A549 treated with Hydrocortisone at 1 μM for 4 hours (cell line): ENCODE measurements at places on chromosomes 13 and 19. TPM values are rescaled to one million over a fixed set of nuclear protein-coding genes. Genes with fewer than 3 reads are reported as not detected.

The ERF gene
- 105 to 120 TPM (median 116 TPM) in 5 replicates for total RNA-seq

The LACC1 gene
- 2.8 to 4.7 TPM (median 3.1 TPM) in 5 replicates for total RNA-seq

The SHISA2 gene
- total RNA-seq: not detected in 5 replicates

The IGFL4 gene
- total RNA-seq: 0.28 to 0.68 TPM (median 0.36 TPM) in 5 replicates

The METTL21C gene
- total RNA-seq: not detected in 5 replicates

The HSPB6 gene
- total RNA-seq: 0.14 to 0.35 TPM (median 0.29 TPM) in 5 replicates

The FCAR gene
- total RNA-seq: not detected in 5 replicates

The SIGLEC8 gene
- not detected in 5 replicates for total RNA-seq

The CEACAM4 gene
- not detected in 5 replicates for total RNA-seq

The SIGLEC6 gene
- total RNA-seq: not detected in 5 replicates

The LRRC8E gene
- total RNA-seq: 4.9 to 6.7 TPM (median 6.0 TPM) in 5 replicates

The NAA16 gene
- 6.2 to 8.6 TPM (median 8.0 TPM) in 5 replicates for total RNA-seq

The ZNF565 gene
- total RNA-seq: 3.7 to 5.1 TPM (median 4.2 TPM) in 5 replicates
